ENCODE measurements at places on chromosomes 5 and 9.

DNA sequence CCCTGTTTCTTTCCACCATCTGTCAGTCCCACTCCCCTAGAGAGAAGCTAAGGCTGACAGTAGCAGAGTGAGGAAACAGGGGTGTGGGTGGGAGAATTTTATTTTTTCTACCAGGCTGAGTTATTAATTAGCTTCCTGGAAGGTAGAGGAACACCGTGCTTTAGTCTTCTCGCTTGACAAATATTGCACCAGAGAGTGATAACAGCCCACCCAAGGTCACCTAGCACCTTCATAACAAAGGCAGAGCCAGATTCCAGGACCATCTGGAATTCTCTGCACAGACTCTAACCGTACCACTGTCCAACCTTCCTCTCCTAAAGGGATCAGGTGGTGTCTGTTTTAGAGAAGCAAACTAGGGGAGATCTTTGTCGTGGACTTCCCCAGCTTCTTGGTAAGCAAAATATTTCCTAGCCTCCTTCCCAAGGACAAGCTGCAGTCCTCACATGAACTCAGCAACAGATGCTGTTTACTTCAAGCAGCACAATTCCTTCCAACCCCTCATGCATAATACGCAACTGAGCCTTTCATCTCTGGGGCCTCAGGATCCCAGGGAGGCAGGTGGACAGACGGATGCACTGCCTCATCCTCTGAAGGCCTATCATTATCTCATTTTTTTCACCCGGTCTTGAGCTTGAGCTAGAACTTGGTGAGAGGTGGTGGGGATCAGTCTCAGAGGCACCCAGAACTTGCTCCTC, 308.7 kb upstream of the BRINP1 start:
- H3K4me1 ChIP-seq, result no peaks in the 10 kb centered on the region
- no peak overlapping the region for H3K27ac ChIP-seq
- peaks cover 2% of the 10 kb centered on the region for H3K27me3 ChIP-seq
- H3K36me3 ChIP-seq, result no peaks in the 10 kb centered on the region

DNA sequence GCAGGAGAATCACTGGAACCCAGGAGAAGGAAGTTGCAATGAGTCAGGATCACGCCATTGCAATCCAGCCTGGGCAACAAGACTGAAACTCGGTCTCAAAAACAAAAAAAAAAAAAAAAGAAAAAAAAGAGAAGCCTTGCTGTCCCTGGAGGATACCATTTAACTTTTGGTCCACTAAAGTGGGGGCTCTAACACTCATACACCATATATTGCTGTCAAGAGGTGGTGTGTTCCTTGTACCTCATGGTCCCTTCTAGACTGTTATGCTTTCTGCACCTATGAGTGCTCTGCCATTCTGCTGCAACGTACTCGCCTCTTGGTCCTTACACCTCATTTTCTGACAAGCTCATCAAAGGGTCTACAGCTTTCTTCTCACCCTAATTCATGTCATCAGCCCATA, 52.2 kb upstream of the ISOC1 start:
- H3K4me1 ChIP-seq, result no peaks in the 10 kb centered on the region
- DNase-seq, result no peak
- H3K36me3 ChIP-seq, result no peaks in the 10 kb centered on the region
- H3K27ac ChIP-seq, result no peak overlapping the region

DNA sequence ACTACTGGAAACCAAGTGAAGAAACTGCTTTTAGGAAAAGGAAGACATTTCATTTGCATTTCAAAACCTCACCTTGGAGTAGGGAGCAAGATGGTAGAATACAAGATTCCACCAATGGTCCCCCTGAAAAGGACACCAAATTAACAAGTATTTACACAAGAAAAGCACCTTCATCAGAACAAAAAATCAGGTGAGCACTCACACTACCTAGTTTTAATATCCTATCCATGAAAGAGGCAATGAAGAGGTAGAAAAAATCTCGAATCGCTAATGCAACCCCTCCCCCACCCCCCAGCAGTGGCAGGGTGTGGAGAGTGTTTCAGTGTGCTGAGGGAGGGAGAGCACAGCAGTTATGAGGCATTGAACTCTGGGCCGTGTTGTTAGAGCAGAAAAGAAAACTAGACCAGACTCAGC, 1397.0 kb upstream of the C9orf72 start:
- peaks cover 3% of the 10 kb centered on the region for H3K4me1 ChIP-seq
- H3K36me3 ChIP-seq, result no peaks in the 10 kb centered on the region
- H3K27me3 ChIP-seq, result peaks cover 3% of the 10 kb centered on the region

DNA sequence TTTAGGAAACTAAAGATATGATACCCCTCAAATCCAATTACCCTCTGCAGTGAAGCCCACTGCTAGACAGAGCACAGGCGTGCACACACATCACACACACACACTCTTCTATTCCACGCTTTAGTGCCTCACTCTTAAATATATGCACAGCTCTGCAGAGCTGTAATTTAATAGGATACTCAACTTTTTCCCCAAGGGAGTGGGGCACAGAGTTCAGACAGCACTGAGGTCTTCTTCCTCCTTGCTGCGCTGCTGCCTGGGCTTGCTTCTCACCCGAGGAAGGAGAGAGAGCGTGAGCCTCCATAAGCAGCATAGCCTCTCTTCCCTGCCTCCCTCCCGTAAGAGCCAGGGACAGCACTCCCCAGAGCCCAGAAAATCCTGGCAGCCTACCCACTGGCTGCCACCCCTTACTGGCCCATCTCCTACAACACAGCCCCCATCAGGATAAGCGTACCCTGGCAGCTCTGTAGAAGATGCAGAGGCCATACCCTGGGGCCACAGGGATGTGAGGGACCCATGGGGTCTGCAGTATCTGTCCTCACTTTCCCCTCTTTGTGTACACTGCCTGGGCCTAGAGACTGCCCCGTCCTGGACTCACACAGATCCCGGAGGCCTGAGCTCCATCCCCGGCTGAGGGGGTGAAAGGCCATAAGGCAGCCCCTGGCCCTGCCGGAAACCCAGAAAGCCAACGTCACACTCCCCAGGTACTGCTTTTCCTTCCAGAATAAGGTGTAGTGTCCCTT, 102.1 kb downstream of the C5orf15 start:
- peaks cover 1% of the 10 kb centered on the region for H3K27me3 ChIP-seq
- peaks cover 8% of the 10 kb centered on the region for H3K4me1 ChIP-seq
- H3K27ac ChIP-seq, result no peak overlapping the region
- DNase-seq, result no peak

- no peak overlapping the region for H3K4me3 ChIP-seq
- H3K27me3 ChIP-seq, result no peaks in the 10 kb centered on the region
- H3K27ac ChIP-seq, result no peak overlapping the region
- no peaks in the 10 kb centered on the region for H3K4me1 ChIP-seq
These were observed 340.2 kb downstream of the SLCO4C1 start for GRCh38 chr5:101955891-101956290.

GRCh38 chr5:179802950-179803562, 3.6 kb downstream of the MGAT4B start:
- H3K27ac ChIP-seq, result no peak overlapping the region
- H3K27me3 ChIP-seq, result peaks cover 17% of the 10 kb centered on the region
- peaks cover 22% of the 10 kb centered on the region for H3K36me3 ChIP-seq
- DNase-seq, result no peak
- H3K4me1 ChIP-seq, result peaks cover 10% of the 10 kb centered on the region
- H3K4me3 ChIP-seq, result peak overlapping the region; percentile 44

GRCh38 chr9:27925815-27926214, 352.5 kb upstream of the C9orf72 start:
- no peaks in the 10 kb centered on the region for H3K4me1 ChIP-seq
- DNase-seq, result no peak
- H3K4me3 ChIP-seq, result no peak overlapping the region
- no peaks in the 10 kb centered on the region for H3K27me3 ChIP-seq
- no peak overlapping the region for H3K27ac ChIP-seq
- H3K36me3 ChIP-seq, result no peaks in the 10 kb centered on the region

- H3K4me1 ChIP-seq, result peaks cover 13% of the 10 kb centered on the region
- H3K4me3 ChIP-seq, result no peak overlapping the region
- H3K27ac ChIP-seq, result no peak overlapping the region
- DNase-seq, result no peak
- no peaks in the 10 kb centered on the region for H3K27me3 ChIP-seq
These were observed 10.8 kb upstream of the PPP3R2 start for GRCh38 chr9:101605547-101605946.

GRCh38 chr5:150058480-150059126, 27.8 kb downstream of the CSF1R start:
- peaks cover 13% of the 10 kb centered on the region for H3K36me3 ChIP-seq
- no peak overlapping the region for H3K27ac ChIP-seq
- DNase-seq, result no peak
- H3K4me1 ChIP-seq, result peaks cover 6% of the 10 kb centered on the region
- no peak overlapping the region for H3K4me3 ChIP-seq

DNA sequence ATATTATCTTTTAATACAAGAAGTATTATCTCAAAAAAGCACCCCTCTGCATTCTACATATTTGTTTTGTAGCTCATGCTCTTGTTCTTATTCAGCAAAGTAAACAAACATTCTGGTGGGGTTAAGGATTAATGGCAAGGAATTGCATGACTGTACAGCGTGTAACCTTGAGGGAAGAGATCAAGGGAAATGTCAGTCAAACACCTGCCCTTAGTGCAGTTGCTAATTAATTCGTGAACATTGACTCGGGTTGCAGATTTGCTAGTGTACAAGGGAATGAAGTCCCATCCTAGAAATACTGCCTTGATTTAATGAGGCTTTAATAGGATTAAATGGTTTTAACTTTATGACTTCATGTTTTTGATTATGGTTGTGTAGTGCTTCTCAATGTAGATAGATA, 1758.1 kb downstream of the MAT2B start:
- H3K27me3 ChIP-seq, result no peaks in the 10 kb centered on the region
- no peak overlapping the region for H3K27ac ChIP-seq
- no peak overlapping the region for H3K4me3 ChIP-seq
- no peak for DNase-seq
- peaks cover 7% of the 10 kb centered on the region for H3K4me1 ChIP-seq

DNA sequence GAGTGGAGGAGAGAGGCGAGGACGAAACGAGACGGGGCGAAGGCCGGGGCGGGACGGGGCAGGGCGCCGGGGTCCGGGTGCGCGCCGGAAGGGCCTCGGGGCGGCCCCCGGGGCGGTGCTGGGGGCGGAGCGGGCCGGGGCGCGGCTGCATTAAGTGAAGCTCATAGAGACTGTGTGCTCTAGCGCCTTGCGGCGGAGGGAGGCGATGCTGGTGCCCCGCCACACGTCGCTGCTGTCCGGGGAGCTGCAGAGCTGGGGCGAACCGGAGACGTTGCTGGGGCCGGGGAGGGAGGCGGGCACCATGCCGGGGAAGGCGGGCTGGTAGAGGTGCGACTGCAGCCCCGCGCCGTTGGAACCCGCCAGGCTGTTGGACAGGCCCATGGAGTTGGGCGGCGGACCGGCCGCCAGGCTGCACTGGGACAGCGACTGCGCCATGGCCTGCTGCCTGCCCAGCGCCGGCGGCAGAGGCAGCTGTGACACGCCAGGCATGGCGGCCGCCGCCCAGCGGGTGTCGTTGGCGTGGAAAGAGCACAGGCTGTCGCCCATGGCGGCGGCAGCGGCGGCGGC, 8.3 kb downstream of the OTP start:
- H3K4me3 ChIP-seq, result no peak overlapping the region
- peaks cover 7% of the 10 kb centered on the region for H3K36me3 ChIP-seq
- peaks cover 25% of the 10 kb centered on the region for H3K27me3 ChIP-seq
- peak; percentile 47 for DNase-seq
- peaks cover 19% of the 10 kb centered on the region for H3K4me1 ChIP-seq

DNA sequence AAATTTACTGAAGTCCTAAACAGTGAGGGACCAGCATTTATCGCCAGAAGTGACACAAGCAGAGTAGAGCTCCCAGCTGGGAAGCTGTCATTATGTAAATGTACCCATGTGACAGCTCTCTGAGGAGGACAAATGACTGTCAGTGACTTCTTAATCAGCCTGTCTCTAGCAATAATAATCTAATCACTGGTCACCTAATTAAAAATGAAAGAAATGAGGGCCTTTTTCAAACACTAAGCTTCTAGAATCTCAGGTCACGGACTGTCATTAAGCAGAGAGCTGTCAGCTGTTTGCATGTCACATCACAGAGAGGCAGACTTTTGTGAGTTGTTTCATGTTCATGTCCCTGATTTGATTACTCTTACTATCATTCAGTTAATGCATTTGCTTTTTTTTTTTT, 77.9 kb upstream of the FBXL17 start:
- H3K27ac ChIP-seq, result no peak overlapping the region
- no peaks in the 10 kb centered on the region for H3K4me1 ChIP-seq

DNA sequence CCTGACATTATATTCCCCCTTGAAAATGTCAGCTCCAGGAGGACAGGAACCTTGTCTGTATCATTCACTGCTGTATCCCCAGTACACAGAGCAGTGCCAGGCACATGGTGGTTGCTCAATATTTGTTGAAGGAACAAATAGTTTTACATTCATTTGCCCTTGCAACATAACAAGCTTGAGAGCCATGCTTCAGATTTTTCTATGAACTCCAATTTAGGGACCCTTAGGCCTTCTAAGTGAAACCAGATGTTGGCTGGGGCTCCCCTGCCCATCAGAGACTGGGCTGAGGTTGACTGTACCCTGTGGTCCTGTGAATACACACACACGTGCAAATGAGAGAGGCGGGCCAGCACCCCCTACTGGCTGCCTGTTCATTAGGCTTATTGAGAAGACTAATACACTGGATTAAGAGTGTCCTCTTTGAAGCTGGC, 214.9 kb upstream of the WWC1 start:
- H3K4me1 ChIP-seq, result peaks cover 8% of the 10 kb centered on the region
- H3K36me3 ChIP-seq, result no peaks in the 10 kb centered on the region
- no peak overlapping the region for H3K4me3 ChIP-seq
- peak; percentile 42 for DNase-seq
- no peak overlapping the region for H3K27ac ChIP-seq
- peaks cover 2% of the 10 kb centered on the region for H3K27me3 ChIP-seq

GRCh38 chr5:80668016-80668969, 13.5 kb upstream of the DHFR start:
- H3K4me3 ChIP-seq, result no peak overlapping the region
- DNase-seq, result no peak
- no peaks in the 10 kb centered on the region for H3K4me1 ChIP-seq
- H3K27ac ChIP-seq, result no peak overlapping the region
- peaks cover 1% of the 10 kb centered on the region for H3K27me3 ChIP-seq

DNA sequence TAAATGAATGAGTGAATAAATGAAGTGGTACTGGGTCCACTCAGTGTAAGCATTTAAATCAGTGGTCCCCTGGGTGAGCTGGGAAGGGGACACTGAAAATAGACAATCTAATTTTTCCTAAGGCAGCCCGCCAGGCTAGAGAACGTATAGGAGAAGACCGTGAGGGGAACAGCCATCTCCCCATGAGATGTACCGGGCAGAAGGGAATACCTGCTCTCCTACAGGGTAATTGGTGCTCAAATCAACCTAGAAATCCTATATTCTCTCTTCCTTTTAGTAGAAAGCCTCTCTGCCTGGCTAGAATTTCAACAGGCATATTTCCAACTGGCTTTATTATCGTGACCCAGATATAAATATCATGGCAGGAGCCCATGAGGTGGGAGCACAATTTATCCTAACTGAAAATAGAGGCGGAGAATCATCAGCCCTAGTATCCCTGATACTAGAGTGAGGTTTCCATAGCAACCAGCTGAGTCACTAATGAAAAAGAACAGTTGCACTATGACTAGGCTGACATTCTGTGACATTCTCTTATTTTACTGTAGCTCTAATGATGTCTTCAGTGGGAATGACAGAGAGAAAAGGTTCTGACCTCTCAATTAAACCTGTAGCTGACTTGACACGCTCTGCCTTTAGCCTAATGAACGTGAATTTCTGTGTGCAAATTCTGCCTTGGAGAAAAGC, 96.5 kb upstream of the CAST start:
- no peak overlapping the region for H3K4me3 ChIP-seq
- H3K36me3 ChIP-seq, result no peaks in the 10 kb centered on the region
- no peaks in the 10 kb centered on the region for H3K27me3 ChIP-seq
- no peak overlapping the region for H3K27ac ChIP-seq
- no peak for DNase-seq
- H3K4me1 ChIP-seq, result peaks cover 40% of the 10 kb centered on the region

Measured in endothelial cell (in vitro differentiated cells).